ENCODE measurements at places on chromosomes 11 and 22. TPM values are rescaled to one million over a fixed set of nuclear protein-coding genes. Genes with fewer than 3 reads are reported as not detected.

OR56A1 gene
- under 0.01 TPM for total RNA-seq

TTC36 gene
- total RNA-seq: 0.69 TPM

CTTN gene
- 136 TPM for total RNA-seq

- peak; percentile 72 for DNase-seq
Measured at GRCh38 chr11:131977854-131978253, 607.4 kb downstream of the NTM start.

GRCh38 chr11:76086743-76087635, 119.3 kb downstream of the WNT11 start:
- DNase-seq: no peak
